Tongue (tissue), 3 donors: ENCODE measurements at places on chromosomes 16 and 17.

DNA sequence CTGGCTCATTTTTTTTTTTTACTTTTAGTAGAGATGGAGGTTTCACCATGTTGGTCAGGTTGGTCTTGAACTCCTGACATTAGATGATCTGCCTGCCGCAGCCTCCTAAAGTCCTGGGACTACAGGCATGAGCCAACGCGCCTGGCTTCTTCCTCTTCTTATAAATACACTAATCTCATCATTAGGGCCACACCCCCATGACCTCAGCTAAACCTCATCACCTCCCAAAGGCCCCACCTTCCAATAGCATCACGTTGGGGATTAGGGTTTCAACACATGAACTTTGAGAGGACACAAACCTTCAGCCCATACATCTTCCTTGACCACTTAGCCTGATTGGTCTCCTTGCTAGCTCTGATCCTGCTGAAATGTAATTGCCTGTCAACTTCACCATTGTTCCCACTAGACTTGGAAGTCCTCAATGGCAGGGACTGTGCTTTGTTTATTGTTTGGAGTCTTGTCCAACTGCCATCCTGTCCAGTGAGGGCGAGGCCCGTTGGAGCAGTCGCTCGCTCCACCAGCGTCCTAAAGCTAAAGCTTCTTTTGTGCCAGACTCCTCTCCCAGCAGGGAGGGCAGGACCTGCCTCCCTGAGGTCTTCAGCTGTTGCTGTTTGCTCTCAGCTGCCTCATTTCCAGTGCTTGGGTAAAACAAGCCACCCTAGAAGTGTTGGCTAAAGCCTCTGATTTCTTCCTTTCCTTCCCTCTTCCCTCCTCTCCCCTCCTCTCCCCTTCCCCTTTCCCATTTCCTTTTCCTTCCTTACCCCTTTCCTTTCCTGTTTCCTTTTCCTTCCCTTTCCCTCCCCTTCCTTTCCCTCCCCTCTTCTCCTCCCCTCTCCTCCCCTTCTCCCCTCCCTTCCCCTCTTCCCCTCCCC is 85.3 kb downstream of the HAPSTR1 start:
- DNase-seq: no peak

DNA sequence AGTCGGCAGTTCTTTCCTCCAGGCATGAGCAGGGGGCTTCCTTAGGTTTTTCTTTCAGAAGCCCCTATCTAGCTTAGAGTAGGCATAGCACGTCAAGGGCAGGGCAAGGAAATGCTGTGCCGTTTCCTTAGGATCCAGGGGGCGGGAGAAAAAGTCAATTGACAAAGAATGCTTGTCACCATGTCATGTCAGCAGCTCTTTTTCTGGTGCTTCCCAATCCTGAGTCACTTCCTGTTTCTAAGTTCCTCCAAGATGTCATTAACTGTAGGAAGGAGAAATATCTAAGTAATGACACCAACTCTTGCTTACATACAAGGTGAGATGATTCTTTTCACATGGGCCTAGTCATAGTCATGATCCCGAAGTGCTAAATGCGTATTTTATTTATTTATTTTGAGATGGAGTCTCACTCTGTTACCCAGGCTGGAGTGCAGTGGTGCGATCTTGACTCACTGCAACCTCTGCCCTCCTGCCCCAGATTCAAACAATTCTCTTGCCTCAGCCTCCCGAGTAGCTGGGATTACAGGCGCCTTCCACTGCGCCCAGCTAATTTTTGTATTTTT is 35.2 kb downstream of the GJC1 start:
- DNase-seq: no peak

DNA sequence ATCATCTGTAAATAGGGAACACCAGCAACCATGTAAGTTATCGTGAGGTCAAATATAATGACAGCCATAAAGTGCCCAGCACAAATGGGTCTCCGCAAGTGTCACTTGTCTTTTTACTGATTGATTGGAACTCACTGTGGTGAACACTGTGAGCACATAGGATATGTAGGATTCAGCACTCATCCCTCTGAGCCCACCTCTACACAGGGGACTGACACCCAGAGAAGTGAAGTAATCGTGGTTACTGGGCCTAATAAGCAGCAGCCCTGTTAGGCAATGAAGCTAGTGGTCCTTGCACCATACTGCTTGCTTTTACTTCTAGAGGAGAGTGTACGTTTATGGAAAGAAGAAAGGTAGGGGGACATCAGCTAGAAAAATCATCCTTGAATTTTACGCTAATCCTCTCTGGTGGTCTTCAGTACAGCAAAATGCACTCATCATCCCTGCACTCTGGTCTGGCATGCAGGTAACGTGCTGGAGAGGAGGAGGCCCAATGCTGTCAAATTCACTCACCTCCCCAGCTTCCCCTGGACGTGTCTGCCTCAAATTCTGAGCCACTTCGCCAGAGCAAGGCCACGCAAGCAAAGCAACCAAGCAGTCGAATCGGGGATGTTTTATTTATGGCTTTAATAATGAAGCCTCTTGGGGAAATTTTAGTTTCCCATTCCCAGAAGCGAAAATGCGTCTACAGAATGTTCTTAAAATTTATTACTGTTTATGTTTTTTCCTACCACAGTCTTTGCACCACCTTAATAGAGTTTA is 74.7 kb downstream of the YPEL2 start:
- DNase-seq: no peak

DNA sequence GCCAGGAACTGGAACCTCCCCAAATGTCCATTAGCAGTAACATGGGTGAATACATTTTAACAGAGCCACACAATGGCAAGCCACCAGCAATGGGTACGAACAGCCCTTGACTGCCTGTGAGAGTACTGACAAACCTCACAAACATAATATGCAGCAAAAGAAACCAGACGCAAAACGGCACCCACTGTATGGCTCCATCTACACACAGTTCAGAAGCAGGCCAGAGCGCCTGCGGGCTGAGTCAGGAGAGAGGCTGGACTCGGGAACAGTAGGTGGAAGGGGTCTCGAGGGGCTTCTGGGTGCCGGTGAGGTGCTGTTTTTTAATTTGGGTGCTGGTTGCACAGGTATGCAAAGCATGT is 77.4 kb upstream of the TOB1 start:
- DNase-seq: no peak
